ENCODE measurements at places on chromosomes 6 and 20.

- DNase-seq = no peak
Observed at GRCh38 chr6:145189836-145190235, 545.5 kb downstream of the EPM2A start.

GRCh38 chr6:117206944-117207687 lies 58.2 kb upstream of the VGLL2 start:
- peak; percentile 18 for DNase-seq

DNA sequence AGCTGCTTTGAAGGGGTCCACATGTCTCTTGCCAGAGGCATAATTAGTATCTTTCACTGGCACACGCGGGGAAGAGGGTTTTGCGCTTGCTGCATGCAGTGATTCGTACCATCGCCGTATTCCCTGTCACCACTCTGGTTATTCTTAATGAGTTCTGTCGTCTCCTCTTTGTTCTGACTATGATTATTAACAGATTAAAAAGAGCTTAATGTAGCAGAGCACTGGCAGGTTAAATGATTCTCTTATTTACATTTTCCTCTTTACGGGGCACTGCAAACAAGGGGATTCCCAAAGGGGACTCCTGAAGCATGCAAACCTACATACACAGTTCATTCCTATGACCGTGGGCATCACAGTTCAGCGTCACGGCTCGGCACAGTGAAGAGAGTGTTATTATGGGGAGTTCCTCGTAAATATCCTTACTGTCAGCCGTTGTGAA lies 204.8 kb downstream of the DTNBP1 start:
- DNase-seq = no peak

- DNase-seq = no peak
Observed at GRCh38 chr6:105364243-105364642, 38.6 kb downstream of the PREP start.

DNA sequence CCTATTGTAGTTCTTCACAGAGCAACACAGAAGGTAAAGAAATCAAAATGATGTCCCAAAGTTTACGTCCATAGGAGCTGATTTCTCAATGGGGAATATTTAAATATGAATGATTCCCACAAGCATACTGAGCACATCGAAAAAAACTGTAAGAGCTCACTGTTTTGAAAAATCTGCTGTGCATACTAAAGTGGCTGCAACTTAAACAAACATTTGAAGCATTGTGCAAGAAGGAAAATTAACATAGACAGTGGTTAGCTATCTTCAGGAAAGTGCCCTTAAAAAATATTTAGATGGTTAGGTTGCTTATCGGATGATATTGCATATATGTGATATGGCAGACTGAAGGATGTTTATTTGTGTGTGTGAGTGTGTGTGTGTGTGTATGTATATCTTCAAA lies 747.6 kb downstream of the RFPL4B start:
- DNase-seq = no peak

DNA sequence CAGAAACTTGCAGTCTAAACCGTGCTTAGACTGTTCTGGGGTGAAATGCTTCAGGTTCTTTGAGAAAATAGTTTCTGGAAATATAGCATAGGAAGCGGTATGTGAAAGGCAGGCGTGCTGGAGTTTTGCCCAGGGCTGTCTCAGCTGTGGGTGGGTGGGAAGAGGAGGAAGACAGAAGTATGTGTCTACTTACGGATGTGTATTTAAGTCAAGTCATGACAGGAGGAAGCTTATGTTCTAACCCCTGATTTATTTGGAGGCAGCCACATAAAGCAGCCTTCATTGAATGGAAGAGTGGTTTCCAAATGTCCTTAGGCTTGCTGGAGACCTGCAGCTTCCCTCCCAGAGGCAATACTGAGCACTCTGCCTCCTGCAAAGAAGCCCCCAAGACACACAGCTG lies 345.8 kb upstream of the PRND start:
- peak; percentile 29 for DNase-seq

- DNase-seq = peak; percentile 22
Observed at GRCh38 chr6:143061597-143062385, 1.1 kb downstream of the AIG1 start.

GRCh38 chr6:15023448-15023847 lies 222.4 kb upstream of the JARID2 start:
- DNase-seq = no peak

GRCh38 chr20:62811320-62811719 lies 5.5 kb upstream of the COL9A3 start:
- no peak for DNase-seq

GRCh38 chr6:49336514-49337131 lies 126.4 kb downstream of the MMUT start:
- DNase-seq = no peak

- DNase-seq = no peak
Observed at GRCh38 chr6:64252256-64252655, 616.7 kb downstream of the PHF3 start.

DNA sequence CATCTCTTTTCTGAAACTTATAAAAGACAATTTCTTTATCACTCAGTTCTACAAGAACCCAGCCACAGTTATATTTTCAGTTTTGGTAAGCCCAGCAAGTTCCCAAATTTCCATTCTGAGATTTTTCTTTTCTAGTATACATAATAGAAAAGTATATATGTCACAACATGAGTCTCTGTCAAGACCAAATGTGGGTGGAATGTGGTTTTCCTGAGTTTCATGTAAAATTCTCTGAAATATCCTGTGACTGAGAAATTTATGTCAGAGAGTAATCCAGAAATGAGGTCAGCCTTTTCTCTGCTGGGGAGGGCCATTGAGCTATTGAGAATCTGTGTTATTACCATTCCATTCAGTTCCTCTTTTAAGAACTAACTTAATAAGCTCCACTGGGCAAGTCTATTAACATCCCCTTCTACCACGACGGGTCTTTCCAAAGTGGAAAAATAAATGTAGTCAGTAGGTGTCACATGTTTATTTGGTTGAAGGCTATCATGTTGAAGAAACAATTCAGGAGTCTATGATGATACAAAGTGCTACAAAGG lies 100.7 kb upstream of the HMGN3 start:
- no peak for DNase-seq

DNA sequence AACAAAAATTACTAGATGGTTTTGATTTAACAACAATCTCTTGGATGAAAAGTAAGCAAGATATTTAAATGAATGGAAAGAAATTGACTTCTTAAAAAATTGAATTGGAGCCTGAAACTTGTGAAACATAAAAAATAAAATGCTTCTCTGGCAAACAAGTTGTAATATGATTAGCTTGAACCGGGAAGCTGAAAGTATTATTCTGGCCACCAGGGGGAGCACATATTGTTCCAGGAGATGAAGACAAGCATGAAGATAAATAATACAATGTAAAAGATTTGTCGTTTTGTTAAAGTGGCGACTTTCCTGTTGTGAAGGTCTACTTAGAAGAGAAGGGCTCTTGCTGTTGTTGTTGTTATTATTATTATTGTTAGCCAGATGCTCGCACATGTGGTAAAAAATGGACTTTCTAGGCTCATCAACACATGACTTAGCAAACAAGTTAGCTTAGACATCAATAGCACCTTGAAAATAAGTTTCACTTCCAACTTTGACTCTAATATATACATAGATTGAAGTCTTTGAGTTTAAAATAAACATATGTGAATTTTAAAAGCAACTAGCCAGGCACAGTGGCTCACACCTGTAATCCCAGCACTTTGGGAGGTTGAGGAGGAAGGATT lies 14.2 kb downstream of the PAX1 start:
- DNase-seq = peak; percentile 82

DNA sequence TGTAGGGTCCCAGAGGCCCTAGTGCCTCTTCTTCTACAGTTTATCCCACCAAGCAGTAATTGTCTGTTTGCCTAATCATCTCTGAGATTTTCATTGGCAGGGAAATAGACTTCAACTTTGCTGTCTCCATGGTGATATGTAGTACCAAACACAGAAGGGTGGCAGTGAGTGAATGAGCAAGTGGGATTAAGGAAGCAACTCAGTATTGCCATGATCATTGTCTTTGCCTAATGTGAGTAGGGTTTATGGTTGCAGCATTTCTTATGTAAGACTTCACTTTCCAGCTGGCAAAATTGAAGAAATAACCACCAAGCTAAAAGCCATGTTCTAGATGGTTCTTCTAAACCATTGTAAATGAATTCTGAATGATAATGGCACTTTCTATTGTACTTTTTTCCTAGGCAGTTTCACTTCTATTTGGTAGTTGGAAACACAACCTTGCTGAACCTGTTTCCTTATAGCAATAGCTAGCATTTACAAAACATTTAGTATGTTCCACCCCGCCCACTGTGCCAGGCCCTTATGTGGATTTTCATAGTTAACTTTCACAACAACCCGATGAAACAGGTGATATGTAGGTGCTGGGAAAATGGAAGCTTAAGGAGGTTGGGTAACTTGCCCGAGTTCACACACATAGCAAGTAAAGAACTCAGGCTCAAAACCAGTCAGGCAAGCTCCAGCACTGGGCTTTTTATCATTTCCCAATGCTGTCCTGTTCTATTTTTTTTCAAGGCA lies 32.0 kb downstream of the ZC2HC1B start:
- no peak for DNase-seq

DNA sequence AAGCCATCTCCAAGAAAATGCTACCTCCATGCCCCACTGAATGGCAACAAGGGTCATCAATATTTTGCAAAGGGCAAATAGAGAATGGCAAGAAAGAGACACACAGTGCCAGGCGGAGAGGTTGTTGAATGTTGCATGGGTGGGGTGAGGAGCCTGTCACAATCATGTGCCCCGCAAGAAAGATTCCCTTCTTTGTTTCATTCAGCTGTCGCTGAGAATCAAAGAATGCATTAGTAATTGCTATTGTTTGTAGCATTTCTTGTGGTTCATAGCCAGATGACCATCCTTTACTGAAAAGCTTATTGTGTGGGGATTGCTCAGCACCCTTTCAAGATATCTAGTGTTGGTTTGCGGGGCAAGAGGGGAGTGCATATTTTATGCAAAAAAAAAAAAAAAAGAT lies 166.5 kb upstream of the QKI start:
- no peak for DNase-seq

- no peak for DNase-seq
Observed at GRCh38 chr6:35468980-35469750, 964 bp downstream of the RPL10A start.

DNA sequence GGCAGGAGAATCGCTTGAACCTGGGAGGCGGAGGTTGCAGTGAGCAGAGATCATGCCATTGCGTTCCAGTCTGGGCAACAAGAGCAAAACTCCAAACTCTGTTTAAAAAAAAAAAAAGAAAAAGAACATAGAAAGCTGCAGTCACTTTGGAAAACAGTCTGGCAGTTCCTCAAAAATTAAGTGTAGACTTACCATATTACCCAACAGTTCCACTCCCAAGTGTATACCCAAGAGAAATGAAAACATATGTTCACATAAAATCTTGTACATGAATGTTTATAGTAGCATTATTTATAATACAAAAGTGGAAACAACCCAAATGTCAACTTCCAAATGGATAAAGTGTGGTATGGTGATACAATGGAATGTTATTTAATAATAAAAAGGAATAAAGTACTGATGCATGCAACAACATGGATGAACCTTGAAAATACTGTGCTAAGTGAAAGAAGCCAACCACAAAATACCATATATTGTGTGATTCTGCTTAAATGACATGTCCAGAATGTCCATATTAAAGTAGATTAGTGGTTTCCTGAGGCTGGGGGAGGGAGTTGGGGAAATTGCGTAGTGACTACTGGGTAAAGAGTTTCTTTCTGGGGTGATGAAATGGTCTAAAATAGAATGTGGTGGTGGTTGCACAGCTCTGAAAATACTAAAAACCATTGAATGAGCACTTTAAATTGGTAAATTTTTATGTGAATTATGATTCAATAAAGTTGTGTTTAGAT lies 62.9 kb downstream of the SUN5 start:
- no peak for DNase-seq

DNA sequence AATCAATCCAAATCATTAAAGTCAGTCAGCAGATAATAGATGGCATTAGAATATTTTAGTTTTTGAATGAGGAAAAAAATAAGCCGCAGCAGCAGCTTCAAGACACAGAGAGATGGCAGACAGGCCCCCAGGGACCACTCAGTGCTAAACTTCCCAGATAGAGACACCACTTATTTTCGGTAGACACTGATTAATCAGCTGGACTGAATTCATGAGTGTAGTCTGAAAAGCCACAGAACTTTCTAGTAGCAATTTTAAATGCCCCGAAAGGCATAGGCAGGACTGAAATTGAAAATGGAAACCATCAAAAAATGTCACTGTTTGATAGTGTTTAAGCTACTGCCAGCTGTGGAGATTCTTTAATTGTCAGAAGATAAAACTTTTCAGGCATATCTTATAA lies 3.1 kb upstream of the CLDN20 start:
- no peak for DNase-seq

GRCh38 chr6:89368107-89368506 lies 15.6 kb upstream of the UBE2J1 start:
- DNase-seq = peak; percentile 67

- peak; percentile 75 for DNase-seq
Observed at GRCh38 chr20:63520934-63521601, 503 bp downstream of the PPDPF start.

GRCh38 chr20:35561268-35561667 lies 19.4 kb downstream of the ERGIC3 start:
- no peak for DNase-seq

DNA sequence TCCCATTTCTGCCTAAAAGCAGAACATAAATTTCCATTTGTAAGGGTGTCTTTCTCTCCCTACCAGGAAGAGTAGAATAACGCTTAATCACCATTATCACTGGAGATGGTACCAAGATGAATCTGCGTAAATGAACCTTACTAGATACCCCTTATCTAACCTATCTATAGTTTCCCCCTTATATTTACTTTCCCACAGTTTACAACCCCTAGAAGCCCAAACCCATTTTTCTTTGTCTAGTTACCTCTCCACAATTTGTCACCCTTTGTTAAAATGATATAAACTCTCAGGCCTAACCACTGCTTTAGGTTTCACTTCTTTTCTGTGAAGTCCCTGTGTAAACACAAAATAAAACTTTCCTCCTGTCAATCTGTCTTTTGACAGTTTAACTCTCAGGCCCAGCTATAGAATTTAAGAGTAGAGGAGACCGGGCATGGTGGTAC lies 45.5 kb downstream of the PCNA start:
- DNase-seq = no peak

DNA sequence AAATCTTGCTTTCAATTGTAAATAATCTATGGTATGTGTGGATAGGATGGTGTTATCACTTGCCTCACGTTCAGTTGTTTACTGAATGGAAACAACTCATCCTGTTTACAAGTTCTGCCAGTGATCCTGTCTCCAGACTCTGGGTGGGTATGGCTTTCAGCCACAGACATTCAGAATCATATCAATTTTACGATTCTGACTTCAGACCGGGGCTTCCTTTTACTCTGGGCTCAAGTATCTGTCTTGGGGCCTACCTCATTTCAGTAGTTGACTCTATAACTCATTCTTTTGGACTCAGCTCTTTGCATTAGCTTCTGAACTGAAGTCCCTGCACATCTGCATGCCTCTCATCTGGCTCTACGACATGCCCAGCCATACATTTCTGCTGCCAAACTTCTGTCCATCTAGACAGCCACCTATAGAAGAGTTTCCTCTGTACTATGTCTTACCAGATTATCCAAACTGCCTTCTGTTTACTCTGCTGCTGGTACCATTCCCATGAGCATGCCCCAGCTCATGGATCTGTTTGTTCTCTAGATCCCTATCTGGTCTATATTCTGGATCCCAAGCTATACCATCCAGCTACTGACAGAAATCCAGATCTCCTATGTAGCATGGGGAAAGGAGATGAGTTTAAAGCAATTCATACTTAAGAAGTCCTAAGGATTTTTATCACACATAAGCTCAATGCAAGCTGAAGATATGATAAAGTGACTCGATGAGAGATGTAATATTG lies 34.3 kb downstream of the FYN start:
- DNase-seq = no peak

All from muscle of arm (tissue), 14 donors.